ENCODE measurements at places on chromosomes 1 and 21.

DNA sequence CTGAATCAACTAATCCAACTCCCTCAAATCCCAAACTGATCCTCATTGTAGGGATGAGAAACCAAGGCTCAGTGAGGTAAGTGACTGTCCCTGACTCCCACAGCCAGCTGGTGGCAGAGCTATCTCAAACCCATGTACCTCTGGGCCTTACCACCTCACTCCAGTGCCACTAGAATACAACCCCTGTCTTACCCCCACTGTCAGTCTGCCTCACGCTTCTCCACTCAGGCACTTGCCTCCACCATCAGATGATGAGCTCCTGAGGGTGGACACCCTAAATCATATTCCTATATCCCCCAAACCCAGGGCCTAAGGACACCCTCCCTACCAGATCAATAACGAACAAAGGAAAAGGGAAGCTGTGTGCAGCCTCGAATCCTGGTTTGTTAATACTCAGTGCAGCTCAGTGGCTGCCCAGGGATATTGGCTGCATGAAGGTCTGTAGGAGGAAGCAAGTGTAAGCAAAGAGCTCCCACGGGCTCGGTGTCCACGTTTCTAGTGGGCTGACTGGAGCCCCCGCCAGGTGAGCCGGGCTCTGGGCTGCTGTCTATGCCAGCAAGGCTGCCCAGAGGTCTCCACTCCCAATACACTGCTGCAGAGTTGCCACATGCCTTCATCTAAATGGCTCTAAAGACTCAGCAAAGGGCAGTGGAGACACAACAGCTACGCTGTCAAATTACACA lies 533.4 kb downstream of the MATN1 start:
- no peak for DNase-seq

DNA sequence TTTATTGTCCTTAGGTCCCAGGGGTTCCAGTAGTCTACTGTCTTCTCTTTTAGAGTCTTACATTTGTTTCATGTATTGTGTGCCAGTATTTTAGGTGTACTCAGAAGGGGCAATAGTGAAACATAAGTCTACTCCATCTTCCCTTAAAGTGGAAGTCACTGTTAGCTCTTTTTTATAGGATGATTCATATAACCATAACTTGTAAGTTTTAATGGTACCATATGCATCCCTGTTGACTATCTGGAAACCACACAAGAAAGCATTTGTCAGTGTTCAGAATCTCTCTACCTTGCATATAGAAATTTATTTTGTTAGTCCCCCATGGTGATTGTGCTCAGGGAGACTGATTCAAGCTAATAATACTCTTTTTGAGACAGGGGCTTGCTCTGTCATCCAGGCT lies 149.9 kb downstream of the HS2ST1 start:
- no peak for DNase-seq

GRCh38 chr1:211237579-211237978 lies 21.6 kb upstream of the RCOR3 start:
- no peak for DNase-seq

DNA sequence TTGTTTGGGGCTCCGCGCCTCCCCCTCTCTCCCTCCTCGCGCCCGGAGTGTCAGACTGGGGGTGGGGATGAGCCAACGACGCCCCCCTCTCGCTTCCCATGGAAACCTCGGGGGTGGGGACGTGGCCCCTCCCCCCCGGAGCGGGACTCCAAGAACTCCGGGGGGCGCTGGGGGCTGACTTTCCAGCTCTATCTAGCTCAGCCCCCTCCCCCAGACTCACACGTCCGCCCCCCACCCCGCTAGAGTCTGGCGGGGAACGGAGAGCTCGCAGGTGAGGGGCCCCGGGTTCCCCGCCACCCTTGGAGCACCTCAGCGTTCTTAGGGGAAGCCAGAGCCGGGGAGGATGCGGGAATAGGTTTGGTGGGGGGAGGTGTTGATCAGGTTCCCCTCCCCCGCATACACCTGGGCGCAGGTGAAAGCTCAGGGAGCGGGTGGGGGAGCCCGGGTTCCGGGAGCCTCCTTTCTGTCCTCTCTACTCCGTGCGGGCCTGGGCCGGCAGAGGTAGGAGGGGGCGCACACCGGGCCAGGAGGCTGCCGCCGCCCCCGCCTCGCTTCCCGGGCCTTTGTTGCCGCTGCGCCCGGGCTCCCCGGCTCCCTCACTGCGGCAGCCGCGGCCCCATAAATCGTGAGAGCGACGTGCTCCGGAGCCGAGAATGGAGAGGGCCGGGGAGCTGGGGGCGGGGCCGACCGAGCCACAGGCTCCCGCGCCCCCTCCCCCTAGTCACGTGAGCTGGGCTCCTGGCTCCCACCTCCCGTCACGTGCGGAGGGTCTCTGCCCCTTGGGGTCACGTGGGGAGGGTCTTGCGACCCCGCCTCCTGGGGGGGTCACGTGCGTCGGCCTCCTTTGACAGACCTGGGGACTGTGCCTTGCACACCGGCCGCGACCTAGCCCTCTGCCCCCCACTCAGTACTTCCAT lies 1.9 kb downstream of the EFNA3 start:
- DNase-seq = peak; percentile 49

Data from muscle of back (tissue), 13 donors.